ENCODE measurements at places on chromosomes 7 and 10. TPM values are rescaled to one million over a fixed set of nuclear protein-coding genes. Genes with fewer than 3 reads are reported as not detected.

- no peaks in the 10 kb centered on the region for H3K4me1 ChIP-seq
- peaks cover 9% of the 10 kb centered on the region for H3K36me3 ChIP-seq
- no peaks in the 10 kb centered on the region for H3K27me3 ChIP-seq
- H3K27ac ChIP-seq, result no peak overlapping the region
- no peak overlapping the region for H3K4me3 ChIP-seq
- no peak for DNase-seq
These were observed 57.0 kb downstream of the CLEC2L start for GRCh38 chr7:139580435-139580834.

DNA sequence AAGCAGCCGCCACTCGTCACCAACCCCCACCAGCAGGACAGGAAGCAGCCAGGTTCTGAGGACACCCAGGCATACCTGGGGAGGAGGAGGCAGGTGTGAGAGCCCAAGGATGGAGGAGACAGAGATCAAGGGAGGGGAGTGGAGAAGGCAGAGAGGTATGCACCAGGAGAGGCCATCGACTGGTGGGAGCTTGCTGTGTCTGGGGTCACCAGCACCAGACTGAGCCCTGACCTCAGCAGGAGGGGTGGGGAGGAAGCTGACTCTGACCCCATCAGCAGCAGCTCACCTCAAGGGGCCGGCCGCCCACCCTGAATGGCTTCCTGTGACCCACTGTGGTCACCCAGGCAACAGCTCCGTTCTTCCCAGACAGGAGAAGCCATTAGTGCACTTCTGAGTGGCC is 7.8 kb downstream of the VIPR2 start:
- H3K27ac ChIP-seq, result no peak overlapping the region
- no peaks in the 10 kb centered on the region for H3K27me3 ChIP-seq
- H3K4me3 ChIP-seq, result no peak overlapping the region
- no peaks in the 10 kb centered on the region for H3K4me1 ChIP-seq

DNA sequence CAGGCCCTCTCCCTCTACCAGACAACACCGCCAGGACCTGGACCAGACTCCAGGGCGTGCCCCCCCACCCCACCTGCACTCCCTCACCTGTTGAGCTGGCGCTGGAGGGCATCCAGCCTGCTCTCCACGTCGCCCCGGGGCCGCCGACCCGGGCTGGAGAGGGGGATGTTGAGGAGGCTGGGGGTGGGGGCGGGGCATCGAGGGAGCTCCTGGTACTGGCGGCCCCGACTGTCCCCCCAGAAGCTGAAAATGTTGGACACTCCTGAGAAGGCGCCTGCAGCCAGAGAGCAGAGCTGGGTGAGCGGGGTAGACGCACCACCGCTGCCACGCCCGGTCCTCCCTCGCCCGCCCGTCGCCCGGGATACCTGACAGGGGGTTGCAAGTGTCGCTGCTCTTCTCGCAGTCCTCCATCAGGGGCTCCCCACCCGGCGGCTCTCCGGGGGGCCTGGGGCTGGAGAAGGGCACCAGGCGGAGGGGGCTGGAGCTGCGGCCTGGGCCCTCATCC is 30.8 kb downstream of the KCNH2 start:
- no peak overlapping the region for H3K27ac ChIP-seq
- H3K4me3 ChIP-seq, result no peak overlapping the region
- peaks cover 2% of the 10 kb centered on the region for H3K27me3 ChIP-seq
- no peak for DNase-seq
- H3K4me1 ChIP-seq, result no peaks in the 10 kb centered on the region

GRCh38 chr10:117152668-117153067 is 14.6 kb upstream of the VAX1 start:
- H3K27me3 ChIP-seq, result peaks cover 2% of the 10 kb centered on the region
- no peak overlapping the region for H3K4me3 ChIP-seq
- no peaks in the 10 kb centered on the region for H3K36me3 ChIP-seq
- no peak overlapping the region for H3K27ac ChIP-seq
- no peak for DNase-seq

The FRMPD2 gene
- polyA plus RNA-seq, result 0.85 TPM

DNA sequence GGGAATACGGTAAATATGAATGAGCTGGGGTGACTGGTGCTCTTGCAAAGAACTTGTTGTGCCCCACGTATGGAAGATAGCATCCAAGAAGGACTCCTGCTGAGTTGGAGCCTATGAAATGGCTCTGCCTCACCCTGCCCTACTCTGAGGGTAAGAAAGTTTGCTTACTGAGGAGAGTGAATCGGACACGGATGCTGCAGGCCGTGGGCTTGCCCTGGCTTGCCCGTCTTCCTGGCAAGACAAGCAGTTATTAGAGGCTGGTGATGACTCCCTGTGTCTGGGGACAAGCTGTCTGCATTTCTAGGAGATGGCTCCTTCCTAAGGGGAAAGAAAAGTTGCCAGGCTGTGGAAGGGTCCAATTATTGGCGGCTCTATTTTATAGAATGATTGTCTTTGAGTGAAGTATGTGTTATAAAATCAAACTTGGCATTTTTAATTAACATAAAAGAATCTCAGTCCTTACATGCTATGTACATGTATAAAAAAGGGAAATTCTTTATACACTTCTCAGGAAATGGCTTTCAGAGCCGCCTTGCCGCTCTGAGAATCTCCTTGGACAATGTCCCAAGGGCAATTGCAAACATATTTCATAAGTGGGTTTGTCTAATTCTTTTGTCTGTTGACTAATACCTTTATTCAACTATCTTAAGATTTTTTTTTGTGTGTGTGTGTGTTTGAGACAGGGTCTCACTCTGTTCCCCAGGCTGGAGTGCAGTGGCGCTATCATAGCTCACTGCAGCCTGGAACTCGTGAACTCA is 64.6 kb downstream of the CYP26A1 start:
- H3K36me3 ChIP-seq, result no peaks in the 10 kb centered on the region
- no peak overlapping the region for H3K27ac ChIP-seq
- H3K4me1 ChIP-seq, result no peaks in the 10 kb centered on the region

- no peak overlapping the region for H3K27ac ChIP-seq
- H3K4me3 ChIP-seq, result no peak overlapping the region
- H3K4me1 ChIP-seq, result no peaks in the 10 kb centered on the region
- DNase-seq, result no peak
- H3K36me3 ChIP-seq, result peaks cover 7% of the 10 kb centered on the region
These were observed 11.5 kb downstream of the KLF6 start for GRCh38 chr10:3773460-3774017.

GRCh38 chr10:119270762-119271366 is 63.5 kb downstream of the GRK5 start:
- DNase-seq, result no peak
- H3K4me3 ChIP-seq, result peak overlapping the region; percentile 21
- H3K27ac ChIP-seq, result peak overlapping the region; percentile 48

The GPR26 gene
- polyA plus RNA-seq, result not detected

DNA sequence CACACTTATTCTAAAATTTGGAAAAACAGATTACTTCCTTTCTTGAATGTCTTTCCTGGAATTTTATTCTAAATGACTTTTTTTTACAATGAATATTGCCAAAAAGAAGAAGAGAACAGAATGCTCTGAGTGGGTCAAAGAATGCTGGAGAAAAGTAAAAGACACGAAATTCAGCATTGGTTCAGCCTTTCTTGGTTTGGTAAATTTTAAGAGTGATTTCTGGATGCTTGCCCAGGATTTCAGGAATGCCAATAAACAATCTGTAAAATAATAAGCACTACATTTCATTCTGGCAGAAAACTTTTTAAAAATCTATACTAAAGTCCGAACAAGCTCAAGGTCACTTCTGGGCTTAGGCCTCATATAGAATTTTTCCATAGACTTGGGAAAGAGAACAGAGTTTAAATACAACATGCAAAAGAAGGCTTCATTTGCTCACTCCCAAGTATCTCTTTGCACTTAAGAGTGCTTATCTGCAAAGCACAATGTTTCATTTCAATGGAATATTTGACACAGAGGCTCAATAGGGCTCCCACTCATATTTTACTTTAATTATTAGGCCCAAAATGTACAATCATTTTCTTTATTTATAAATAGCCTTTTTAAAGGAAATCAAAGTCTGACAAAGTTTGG is 359.5 kb upstream of the ANKRD30A start:
- H3K4me3 ChIP-seq, result no peak overlapping the region
- no peak for DNase-seq
- no peaks in the 10 kb centered on the region for H3K4me1 ChIP-seq
- H3K36me3 ChIP-seq, result no peaks in the 10 kb centered on the region

The LRGUK gene
- not detected for polyA plus RNA-seq

The CCDC186 gene
- 6.9 TPM for polyA plus RNA-seq

- H3K4me3 ChIP-seq, result no peak overlapping the region
- no peaks in the 10 kb centered on the region for H3K4me1 ChIP-seq
- H3K27me3 ChIP-seq, result peaks cover 4% of the 10 kb centered on the region
These were observed 128.8 kb downstream of the PTPN20 start for GRCh38 chr10:47040041-47040491.

DNA sequence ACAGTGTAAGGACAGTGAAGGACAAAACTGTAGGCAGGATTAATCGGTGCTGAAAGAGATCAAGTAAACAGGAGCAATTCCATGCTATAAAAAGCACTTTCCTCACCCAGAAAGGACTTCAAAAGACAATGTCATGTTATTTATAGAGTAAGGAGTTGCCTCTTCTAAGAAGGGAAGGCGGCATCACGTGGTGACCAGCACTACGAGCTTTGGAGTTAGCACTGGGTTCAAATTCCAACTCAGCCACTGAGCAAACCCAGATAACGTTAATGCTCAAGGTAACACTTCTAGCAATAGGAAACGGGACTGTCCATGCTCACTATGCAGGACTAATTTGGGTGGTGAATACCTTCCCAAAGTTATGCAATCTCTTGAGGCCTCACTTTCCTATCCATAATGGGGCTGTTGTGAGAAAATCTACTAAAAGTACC is 715 bp upstream of the PANK1 start:
- H3K27ac ChIP-seq, result peak overlapping the region; percentile 75
- peaks cover 7% of the 10 kb centered on the region for H3K4me1 ChIP-seq
- no peaks in the 10 kb centered on the region for H3K27me3 ChIP-seq
- peak overlapping the region; percentile 83 for H3K4me3 ChIP-seq

Measured in GM12878 (cell line).